Activated CD4-positive, alpha-beta memory T cell treated with anti-CD3 and anti-CD28 coated beads for 36 hours (primary cell): ENCODE measurements at places on chromosomes 6 and 20. TPM values are rescaled to one million over a fixed set of nuclear protein-coding genes. Genes with fewer than 3 reads are reported as not detected.

The GABRR2 gene
- 0.51 TPM for total RNA-seq

The NHSL1 gene
- 0.95 TPM for total RNA-seq

The CRIP3 gene
- total RNA-seq: 2.0 TPM

The TSPO2 gene
- not detected for total RNA-seq

The HLA-DQA2 gene
- total RNA-seq: not detected

The FAM217A gene
- not detected for total RNA-seq

The GSTA4 gene
- total RNA-seq: 18.5 TPM
